Stimulated activated CD4-positive, alpha-beta T cell treated with anti-CD3 and anti-CD28 coated beads, TNF-alpha, amount 100 ng/mL, for 1 hour (primary cell): ENCODE measurements at places on chromosomes 1 and 21.

DNA sequence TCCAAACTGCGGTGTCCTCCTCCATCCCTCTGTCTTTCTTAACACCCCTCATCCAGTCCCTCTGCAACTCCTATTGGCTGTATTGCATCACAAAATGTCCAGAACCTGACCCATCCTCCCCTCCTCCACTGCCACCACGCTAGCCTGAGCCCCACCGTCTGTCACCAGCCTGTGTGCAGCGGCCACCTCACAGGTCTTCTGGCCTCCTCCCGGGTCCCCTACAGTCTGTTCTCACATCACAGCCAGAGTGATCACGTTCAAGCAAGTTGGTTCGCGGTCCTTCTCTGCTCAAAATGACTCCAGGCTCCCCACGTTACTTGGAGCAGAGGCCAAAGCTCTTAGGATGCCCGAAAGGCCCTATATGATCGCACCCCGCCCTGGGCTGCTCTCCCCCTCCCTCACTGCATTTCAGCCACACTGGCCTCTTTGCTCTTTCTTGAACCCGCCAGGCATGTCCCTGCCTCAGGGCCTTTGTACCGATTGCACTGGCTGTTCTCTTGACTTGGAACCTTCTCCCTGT, 2.4 kb upstream of the PADI4 start:
- DNase-seq, result no peak

- no peak for DNase-seq
Observed at GRCh38 chr1:8423269-8423691, 105.4 kb downstream of the SLC45A1 start.

DNA sequence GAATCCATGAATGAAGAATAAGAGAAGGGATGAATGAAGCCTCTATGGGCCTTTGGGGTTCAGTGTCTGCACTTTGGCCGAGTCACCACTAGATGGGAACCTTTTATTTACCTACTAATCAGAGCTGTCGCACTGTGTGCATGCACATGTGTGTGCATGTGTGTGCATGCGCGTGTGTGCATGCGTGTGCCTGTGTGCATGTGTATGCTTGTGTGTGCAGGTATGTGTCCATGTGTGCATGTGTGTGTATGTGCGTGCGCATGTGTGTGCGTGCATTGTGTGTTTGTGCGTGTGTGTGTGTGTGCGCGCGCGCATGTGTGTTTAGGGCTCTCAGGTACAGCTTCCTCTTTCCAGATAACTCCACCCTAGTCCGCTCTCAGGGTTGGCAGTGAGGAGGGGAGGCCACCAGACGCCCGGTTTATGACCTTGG, 20.4 kb upstream of the UBXN10 start:
- no peak for DNase-seq

DNA sequence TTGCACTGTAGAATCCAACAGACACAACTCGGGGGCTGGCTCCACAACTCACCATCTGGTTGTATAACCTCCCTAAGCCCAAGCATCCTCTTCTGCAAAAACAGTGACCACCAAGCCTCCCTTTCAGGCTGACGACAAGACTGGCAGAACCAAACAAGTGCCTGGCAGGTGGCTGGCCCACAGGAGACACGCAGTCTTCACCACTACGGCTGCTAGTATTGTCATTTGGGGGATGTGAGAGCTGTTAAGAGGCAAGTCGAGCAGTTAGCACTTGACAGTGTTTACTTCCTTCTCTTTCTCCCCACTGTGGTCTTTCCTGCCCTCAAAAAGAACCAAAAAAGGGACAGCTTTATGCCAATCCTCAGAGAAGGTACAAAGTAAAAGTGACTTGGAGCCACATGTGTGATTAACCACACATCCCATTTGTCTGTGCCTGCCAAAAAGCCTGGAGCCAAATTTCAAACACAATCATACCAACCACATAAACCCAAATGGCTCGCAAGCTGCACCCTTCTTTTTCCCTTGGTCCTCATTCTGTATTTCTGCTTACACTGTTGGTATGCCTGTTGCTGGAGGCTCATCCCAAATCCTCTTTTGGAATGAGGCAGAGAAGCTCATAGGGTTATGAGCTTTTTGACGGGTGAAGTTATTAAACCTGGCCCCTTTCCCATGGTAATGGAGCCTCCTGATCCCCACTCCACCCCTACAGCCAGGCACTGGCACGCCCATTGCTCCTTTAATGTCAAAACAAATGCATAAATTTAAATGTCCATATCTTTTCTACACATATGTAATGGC, 94.1 kb downstream of the TGFBR3 start:
- DNase-seq, result no peak

- no peak for DNase-seq
Observed at GRCh38 chr21:40060083-40060677, 192.9 kb downstream of the PCP4 start.

- DNase-seq, result no peak
Observed at GRCh38 chr1:222019029-222019428, 277.1 kb upstream of the DUSP10 start.

DNA sequence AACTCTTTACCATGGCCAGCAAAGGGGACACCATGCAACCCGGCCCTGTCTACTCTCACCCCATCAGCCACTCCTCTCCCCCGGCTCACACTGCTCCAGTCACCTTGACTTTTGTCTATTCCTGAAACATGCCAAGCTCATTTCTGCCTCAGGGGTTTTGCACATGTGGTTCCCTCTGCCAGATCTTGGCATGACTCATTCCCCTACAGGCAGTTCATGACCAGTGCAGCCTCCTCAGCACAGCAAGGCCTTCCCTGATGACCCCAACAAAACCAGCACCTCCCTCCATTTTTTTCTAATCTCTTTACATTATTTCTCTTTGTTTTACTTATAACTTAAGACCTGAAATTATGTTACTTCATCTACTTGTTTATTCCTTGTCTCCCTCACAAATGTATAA, 58.6 kb upstream of the GJB5 start:
- no peak for DNase-seq

- DNase-seq, result no peak
Observed at GRCh38 chr21:34970167-34970500, 79.0 kb downstream of the RUNX1 start.
